ENCODE measurements at places on chromosomes 11 and 22.

- DNase-seq = no peak
Observed at GRCh38 chr11:80629466-80629865, 1188.6 kb upstream of the TENM4 start.

- DNase-seq = no peak
Observed at GRCh38 chr11:76415073-76415472, 29.7 kb upstream of the EMSY start.

DNA sequence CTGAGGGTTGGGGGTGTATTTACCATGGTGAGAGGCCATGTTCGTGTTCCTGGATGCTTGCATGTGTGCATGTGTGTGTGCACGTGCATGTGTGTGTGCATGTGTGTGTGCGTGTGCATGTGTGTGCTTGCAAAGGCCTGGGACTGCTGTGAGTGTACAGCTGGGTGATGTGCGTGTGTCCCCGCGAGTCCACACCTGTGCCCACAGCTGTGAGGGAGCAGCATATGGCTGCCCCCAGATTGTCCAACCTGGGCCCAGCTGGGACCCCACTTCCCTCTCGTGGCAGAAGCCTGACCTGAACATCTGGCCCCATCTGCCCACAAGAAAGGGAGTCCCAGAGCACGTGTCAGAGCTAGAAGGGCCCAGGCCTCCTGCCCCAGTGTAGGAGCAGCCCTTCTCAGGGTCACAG, 8.4 kb upstream of the CD248 start:
- no peak for DNase-seq

DNA sequence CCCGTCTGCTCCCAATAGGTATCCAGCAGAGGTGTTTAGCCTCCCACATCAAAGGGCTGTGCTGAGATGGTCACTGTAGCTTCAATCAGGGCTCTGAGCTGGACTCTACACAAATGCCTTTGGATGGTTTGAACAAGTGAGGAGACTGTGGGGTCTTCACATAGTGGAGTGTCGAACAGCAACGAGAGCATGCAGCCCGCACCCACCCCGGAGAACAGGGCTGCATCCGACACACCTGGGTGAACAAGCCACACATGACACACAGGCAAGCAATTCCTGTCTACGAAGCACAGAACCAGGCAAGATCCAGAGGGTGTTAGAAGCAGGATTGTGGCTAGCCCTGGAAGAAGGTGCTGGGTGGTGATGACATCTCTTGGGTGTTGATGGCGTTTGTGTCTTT, 58.0 kb upstream of the FGF3 start:
- no peak for DNase-seq

GRCh38 chr11:134742224-134742612, 330.2 kb upstream of the B3GAT1 start:
- no peak for DNase-seq
